ENCODE measurements at places on chromosomes 5 and 9.

DNA sequence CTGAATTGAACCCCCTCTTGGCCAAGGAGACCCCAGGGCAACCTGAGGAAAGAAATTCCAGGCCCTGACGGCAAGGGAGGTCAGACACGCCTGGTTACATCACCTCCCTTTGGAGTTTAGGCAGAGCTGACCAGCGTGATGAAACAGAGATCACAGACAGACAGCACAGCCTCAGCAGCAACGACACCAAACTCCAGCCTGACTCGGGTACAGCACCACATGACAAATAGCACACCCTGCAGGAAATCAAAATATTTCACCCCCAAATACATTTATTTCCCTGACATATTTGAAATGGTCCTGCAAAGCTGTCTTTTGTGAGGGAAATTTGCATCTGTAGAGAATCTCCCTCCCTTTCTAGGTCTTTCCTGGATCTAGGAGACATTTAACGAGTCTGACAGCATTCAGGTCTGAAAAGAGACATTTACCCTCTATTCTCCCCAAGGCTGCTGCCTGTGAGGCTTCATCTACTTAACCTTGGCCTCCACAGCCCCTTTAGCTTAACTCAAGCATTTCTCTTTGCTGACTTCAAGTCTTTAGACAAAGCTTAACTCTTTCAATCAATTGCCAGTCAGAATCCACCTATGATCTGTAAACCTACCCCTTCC is 2.6 kb downstream of the QSOX2 start:
- no peak for DNase-seq

GRCh38 chr5:159426694-159427093 is 96.4 kb upstream of the IL12B start:
- DNase-seq = no peak

DNA sequence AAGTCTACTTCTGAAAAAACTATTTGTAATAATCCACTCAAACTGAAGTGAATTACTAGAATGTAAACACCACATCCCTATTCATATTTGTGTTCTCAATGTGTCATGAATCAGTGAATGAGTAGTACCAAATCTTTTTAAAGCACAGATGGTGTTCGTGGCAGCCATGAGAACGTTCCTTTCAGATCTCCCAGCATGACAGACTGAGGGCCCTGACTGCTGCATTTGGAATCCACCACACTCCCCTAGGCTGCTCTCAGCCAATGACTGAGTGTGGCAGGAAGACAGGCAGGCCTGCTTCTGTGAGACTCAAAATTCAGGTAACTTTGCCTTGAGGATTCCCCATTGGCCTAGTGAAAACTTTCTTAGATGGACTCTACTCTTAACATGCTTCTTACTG is 10.9 kb upstream of the JMY start:
- no peak for DNase-seq

DNA sequence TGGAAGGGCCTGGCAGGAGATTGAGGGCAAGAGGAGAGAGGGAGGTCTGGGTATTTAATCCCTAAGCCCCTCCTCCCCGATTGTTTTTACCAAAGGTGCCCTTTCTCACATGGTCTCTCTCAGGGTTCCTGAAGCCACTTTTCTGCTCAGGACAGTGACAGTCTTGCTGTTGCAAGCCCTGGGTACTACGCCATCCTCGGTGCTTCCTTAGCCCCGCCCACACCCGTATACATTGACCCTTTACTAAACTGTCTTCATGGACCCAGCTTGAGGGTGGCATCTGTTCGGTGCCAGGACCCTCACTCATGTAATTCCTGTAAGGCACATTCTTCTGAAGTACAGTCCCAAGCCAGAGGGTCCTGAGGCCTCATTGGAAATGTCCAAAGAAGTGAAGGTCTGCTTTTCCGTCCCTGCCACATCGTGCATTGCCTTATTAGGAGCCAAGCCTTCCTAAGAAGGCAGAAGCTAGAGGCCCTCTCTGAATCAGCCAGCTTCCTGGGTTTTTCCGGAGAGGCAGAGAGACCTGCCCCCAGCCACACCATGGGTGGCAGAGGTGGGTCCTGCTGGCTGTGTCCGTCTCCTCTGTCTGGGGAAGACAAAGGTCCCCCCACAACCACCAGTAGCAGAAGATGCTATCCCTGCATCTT is 1.9 kb upstream of the SH3PXD2B start:
- no peak for DNase-seq

- DNase-seq = no peak
These were observed 64.6 kb upstream of the ZFR start for GRCh38 chr5:32508806-32509805.

GRCh38 chr5:68255305-68256120 is 40.0 kb downstream of the PIK3R1 start:
- DNase-seq = no peak

DNA sequence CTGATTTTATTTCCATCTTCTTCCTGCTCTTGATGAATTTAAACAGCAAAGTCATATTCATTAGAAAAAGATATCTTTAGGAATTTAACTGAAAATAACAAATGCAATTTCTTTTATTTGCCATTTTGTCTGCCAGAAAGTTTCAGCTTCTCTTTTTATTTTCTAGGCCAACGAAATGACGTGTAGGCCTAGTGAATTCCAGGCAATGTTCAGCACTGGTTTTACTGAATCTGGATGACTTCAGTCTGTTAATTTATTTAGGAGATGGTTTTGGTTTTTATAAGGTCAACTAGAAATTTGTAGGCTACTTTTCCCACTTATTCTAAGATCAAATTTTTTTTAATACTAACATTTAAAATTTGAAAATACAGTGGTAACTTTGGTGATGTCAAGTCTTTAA is 129.1 kb upstream of the VCAN start:
- no peak for DNase-seq

- no peak for DNase-seq
These were observed at the start of gene PALM2AKAP2 for GRCh38 chr9:109779711-109780452. Gene PALM2AKAP2, plus strand, starts transcription at chr9:109780198. Its CDS starts 291 bp downstream, at chr9:109780489.

DNA sequence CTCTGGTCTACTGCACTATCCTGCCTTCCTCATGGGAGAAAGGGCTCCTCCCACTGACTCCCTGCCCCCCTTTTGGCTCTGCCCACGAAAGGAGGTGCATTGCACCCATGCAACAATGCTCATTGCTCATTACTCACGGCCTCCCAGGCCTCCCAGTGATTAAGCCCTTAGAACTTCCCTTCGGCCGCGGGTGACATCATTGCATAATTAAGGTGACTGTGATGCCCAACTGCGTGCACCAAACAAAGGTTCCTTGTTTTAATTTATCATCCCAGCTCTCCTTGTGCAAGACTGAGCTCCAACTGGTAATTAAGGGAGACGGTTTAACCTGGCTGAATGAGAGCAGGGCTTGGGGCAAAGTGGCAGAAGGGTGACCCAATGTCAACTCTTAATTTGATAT is 180.4 kb downstream of the GAS1 start:
- DNase-seq = no peak

GRCh38 chr9:16693616-16694015 is 176.9 kb downstream of the BNC2 start:
- DNase-seq = no peak

DNA sequence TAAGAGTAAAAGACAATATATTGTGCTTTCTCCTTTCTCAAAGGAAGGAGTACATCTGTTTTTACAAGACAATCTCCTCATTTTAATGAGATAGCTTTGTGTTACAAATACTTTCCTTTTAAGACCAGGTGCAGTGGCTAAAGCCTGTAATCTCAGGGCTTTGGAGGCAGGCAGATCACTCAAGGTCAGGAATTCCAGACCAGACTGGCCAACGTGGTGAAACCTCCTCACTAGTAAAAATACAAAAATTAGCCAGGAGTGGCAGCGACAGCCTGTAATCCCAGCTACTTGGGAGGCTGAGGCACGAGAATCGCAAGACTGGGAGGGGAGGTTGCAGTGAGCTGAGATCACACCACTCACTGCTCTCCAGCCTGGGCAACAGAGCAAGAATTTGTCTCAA is 11.8 kb downstream of the TMEM161B start:
- DNase-seq = no peak

DNA sequence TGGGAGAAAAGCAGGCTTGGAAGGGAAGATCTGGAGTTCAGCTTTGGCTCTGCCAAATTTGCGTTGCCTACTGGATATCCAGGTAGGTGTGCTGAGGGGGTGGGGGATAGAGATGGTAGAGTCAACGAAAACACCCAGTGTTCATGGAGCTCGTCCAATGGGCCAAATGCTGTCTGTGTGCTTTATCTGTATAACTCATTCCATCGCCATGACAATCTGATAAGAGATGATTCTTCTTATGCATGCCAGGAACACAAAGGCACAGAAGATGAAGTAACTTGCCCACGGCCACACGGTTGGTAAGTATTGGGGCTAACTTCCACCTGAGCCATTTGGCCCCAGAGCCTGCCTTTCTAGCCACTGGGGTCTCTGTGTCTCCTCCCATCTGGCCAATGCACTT is 53.2 kb downstream of the BOD1 start:
- DNase-seq = no peak

- no peak for DNase-seq
These were observed 1.2 kb downstream of the DUSP1 start for GRCh38 chr5:172769616-172770373.

DNA sequence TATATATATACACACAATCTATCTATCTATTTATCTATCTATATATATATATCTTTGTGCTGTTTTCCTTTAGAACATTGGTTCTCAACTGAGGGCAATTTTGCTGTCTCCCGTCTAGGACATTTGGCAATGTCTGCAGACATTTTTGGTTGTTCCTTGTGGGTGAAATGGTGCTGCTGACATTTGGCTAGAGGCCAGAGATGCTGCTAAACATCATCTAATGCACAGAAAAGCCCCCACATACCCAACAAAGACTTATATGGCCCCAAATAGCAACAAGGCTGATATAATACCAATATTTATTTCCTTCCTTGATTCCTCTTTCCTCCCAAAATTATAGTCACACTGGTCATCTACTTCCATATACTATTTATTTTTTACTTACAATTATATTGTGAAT is 197.5 kb downstream of the TRPM3 start:
- no peak for DNase-seq

GRCh38 chr5:109865637-109866036 is 175.9 kb downstream of the MAN2A1 start:
- DNase-seq = no peak

DNA sequence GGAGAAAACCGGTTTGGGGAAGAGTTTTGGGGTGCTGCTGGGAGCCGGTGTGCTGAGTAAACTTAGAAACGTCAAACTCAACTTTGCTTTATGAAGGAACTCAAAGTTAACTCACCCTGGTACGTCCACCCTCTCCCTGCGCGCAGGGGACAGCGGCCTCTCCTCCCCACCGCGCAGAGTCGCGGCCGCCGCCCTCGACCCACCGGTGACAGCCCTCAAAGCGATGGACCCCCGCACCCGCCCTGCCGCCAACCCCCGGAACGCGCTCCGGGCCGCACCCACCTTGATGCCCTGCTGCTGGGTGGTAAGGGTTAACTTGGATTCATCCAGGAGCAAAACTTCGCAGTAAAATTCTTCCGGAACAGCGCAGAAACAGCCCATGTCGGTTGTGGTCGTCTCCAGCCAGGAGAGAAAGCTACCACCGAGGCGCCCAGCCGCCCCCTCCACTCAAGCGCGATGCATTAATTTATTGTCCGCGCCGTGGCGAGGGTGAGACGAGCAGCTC is 366 bp downstream of the EPB41L4A start:
- no peak for DNase-seq

DNA sequence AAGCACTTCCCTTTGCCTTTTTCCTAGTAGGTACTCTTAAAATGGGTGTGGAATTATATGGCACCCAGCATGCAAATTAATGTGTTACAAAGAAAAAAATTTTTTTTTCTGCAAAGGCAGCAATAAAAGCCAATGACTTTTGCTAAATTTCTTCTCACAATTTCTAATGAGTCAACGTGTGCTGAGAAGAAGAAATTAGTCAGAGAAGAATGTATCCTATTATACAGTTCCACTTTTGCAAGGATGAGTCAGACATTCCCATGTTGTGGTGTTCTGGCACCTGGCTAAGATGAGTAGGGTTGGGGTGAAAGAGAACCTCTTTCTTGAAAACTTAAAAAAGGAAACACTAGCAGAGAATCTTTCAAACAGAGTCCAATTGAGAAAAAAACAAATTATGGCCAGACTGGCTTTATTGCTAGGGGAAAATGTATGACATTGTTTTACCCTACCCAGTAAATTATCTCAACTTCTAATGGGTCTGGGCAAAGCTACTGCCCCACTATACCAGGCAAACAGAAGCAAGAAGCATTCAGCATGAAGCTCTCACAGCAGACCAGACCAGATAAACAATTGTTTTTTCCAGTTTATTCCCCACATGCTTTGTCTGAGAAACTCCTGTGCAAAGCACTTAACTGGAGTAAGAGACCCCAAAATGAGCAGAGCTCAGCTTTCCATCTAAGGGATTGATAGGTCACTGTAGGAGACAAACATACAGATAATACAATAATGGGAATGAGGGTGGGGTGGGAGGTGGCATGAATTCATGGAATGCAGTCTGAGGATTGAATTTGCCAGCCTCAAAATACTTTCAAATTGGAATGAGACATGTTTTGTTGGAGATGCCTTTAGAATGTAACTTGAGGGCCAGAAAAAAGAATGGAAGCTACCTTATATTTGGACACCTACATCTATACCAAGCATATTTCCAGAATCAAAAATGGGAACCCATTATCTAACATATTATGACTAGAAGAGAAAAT is 220.8 kb upstream of the RFX3 start:
- DNase-seq = no peak

DNA sequence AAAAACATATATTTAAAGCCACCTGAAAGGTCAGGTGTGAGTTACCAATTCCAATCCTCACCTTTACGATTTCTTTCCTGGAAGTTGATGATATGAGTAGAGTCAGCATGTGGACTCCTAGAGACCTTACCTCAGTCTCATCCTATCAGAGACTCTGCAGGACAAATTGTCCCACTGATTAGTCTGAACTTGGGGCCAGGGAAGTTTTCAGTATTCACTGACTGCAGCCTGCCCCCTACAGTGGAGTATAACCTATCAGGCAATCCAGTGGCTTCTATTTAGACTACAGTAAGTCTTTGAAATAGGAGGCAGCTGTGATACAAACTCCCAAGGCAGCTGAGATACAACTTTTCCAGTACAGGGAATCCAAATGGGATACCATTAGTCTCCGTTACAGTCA is 449.4 kb upstream of the CDH10 start:
- no peak for DNase-seq

DNA sequence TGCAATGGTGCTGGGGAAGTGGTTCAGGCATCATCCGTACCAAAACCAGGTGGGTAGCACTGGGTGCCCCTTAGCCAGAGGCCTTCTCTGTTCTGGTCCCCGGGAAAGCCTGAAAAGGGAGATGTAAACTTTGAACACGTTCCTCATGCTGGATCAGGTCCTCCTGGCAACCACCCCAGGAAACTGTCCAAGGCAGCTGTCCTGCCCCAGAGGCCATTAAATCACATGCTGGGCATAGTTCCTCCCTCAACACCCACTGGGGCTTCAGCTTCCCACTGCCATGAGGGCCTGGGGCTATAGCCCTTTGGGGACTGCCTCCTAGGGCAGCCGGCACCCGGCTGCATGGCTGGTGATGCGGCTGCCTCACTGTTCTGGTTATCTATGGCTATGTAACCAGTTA is 228.9 kb upstream of the MVB12B start:
- no peak for DNase-seq

DNA sequence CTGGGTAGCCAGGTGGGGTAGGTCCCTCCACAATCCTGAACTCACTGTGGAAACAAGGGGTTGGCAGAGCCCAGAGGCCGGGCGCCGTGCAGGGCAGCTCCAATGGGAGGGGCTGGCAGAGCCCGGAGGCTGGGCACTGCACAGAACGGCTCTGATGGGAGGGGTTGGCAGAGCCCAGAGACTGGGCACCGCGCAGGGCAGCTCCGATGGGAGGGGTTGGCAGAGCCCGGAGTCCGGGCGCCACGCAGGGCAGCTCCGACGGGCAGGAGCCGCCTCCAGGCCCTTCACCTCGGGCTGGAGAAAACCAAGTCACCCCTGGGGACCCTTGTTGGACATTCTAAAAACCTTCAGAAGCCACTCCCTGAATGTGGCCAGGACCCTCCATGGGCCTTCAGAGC is 9.3 kb downstream of the NACC2 start:
- no peak for DNase-seq
